CD4-positive, alpha-beta T cell treated with Interleukin-4 for 4 hours (primary cell): ENCODE measurements at places on chromosomes 2 and 18.
A peak's percentile ranks its signal among the peaks of the same experiment; 100 is the strongest.

DNA sequence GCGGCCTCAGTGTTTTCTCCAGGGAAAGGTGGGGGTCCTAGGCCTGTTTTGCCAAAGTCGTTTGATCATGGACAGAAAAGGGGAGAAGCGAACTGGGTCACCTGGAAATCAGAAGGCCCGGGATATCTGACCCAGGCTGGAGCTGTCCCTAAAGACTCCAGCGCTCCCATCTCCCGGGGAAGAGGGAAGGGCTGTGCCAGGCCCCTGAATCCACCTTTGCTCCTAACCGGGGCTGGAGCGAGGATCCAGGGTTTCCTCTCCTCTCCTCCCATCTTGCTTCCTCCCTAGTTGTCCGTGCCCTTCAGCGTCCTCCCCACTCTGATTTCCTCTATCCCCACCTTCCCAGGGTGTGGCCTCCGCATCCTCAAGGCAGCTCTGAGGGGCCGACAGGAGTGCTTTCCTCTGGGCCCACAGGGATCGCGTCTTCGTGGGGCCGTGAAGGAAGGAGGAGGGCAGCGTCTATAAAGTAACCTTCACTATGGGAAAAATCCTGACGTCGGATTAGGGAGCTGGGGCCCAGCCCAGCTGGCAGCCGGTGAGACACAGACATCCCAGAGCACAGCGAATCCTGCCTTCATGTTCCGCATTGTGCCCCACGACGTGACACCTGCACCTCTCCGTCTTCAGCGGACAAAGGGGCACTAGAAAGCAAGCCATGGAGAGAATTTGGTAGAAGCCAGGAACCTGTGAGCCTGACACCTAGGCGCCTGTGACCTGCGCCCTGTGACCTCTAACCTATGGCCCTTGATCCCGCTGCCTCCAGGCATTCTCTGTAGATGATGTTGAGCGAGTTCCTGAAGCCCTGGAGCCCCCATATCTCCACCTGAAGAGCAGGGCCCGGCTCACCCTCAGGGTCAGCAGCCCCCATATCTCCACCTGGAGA, 212.7 kb upstream of the SALL3 start:
- no peak for DNase-seq

- DNase-seq, result no peak
These were observed 56.1 kb downstream of the CNTNAP5 start for GRCh38 chr2:124081154-124081716.

- peak; percentile 14 for DNase-seq
These were observed 117.6 kb upstream of the KLF7 start for GRCh38 chr2:207283356-207283755.

DNA sequence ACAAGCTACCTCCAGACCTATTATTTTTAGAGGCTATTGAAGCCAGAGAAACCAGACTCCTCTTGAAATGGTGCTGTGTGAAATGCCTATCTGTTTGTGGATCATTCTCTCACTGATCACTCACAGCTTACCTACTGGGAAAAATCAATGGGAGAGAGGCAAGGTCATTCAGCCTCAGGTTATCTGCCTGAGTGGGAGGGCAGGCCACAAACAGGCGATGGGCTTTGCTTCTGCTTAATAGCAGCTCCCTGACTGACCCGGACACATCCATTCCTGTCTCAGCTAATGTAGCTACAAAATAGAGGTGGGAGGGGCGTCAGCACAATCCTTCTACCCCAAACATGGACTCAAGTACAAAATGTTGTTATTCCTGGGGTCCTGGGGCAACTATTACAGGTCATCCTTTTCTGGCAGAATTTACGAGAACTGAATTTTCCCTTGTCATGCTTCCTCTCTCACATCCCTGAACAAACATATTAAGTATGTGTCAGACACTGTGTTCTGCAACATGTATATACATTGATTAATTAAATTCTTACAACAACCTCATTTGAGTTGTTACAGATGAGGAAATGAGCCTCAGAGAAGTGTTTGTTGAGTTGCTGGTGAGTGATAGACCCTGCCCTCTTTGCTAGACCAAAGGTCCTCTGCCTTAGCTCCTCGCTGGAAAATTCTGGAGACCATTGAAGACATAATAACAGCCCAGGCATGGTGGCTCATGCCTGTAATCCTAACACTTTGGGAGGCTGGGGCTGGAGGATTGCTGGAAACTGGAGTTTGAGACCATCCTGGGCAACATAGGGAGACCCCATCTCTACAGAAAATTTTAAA, 60.5 kb downstream of the CDK15 start:
- DNase-seq, result no peak

GRCh38 chr2:179250848-179251504, 13.7 kb downstream of the SESTD1 start:
- DNase-seq, result no peak

DNA sequence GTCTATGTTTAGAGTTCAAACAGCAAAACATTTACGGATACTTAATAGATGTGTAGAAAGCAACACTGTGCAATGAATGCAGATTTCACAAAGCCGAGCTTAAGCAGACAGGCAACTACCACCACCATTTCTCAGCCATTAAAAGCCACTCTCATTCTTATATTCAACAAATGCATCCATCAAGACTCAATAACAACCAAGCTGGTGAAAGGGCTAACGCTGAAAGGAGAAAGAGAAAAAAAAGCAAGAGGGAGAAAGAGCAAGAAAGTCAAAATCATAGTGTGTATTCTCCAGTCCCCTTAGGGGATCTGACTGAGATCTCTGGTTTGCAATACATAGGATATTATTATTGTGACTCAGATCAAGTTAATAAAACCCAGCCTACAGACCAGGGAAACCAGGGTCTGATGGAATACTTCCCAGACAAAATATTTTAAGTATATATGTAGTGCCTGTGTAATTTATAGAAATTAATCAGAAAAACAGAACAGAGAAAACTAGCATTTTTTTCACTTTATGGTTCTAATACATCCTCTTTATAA, 14.1 kb downstream of the SATB2 start:
- no peak for DNase-seq

DNA sequence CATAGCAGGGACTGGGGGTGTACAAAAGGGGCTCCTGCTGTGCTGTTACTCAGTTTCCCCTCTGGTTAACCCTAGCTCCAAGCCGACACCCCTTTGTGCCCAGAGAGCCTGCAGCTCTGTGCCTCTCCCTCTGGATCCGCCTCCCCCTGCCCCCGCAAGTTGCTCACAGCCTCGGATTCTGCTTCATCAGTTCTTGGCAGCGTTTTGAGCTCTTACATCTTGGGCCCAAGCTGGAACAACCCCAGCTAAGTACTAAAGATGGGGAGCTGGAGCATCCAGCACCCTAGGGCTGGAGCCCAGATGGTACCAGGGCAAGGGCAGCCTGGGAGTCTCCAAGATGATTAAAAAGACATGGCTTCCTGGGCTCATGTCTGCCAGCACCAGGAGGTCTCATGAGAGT, 40.7 kb downstream of the POMC start:
- DNase-seq, result no peak

- DNase-seq, result peak; percentile 53
These were observed 566 bp upstream of the CMPK2 start for GRCh38 chr2:6866275-6866671.

DNA sequence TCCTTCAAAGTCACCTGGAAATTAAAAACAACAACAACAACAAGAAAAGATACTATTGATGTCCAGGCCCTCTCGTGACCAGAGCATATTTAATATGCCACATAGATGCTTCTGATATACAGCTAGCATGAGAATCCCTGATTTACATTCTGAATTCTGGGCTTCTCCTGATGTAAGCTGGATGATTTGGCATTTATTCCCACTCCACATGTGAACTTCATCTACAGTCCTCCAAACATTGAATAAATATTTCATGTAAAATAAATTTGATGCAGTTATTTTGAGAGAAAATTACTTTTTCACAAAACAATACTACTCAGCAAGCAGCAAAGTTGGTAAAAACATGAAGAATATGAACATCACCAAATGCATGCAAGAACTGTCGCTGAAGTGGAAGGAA, 453.2 kb upstream of the SETBP1 start:
- DNase-seq, result no peak

DNA sequence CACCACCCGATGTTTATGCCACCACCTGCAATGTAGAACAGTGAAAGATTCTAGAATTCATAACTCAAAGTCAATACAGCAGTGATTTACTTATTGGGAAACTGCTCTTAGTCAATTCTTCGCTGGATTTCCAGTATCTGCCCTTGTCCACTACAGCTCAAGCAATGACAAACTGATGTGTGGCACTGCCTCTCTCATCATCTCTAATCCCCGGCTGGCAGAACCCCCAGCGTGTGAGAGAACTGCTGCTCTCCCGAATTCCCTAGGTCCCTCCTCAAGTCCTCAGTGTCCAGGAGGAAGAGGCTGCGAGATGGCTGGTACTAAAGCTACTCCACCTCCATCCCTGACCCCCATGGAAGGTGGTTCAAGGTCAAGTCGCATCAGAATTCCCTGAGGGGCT, 1.6 kb downstream of the TXNL4A start:
- DNase-seq, result no peak

DNA sequence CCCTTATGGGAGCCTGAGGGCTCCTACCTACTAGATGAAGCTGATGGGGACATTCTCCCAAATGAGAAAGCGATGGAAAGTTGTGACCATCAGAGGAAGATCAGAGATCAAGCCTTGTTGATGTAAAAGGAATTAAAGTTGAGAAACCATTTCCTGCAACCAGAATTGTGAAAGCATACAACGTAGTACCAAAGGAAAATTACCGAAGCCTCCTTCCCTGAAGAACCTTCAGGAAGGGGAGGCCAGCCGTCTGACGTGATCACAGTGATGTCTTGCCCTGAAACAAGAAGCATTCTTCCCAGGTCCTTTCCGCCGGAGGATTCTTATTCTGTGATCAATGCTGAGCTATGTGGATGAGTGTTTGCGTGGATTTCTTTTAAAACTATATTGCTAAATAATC, 211.6 kb upstream of the TNP1 start:
- no peak for DNase-seq

- no peak for DNase-seq
These were observed 9.1 kb downstream of the SMIM21 start for GRCh38 chr18:75418293-75419005.

- peak; percentile 80 for DNase-seq
These were observed 5.6 kb downstream of the ARL4C start for GRCh38 chr2:234491281-234491680.

- DNase-seq, result no peak
These were observed 25.5 kb downstream of the ACVR1C start for GRCh38 chr2:157603198-157603597.

- no peak for DNase-seq
These were observed 84.5 kb upstream of the LCLAT1 start for GRCh38 chr2:30362468-30363081.

- DNase-seq, result no peak
These were observed 235.2 kb downstream of the LDLRAD4 start for GRCh38 chr18:13453714-13454113.

DNA sequence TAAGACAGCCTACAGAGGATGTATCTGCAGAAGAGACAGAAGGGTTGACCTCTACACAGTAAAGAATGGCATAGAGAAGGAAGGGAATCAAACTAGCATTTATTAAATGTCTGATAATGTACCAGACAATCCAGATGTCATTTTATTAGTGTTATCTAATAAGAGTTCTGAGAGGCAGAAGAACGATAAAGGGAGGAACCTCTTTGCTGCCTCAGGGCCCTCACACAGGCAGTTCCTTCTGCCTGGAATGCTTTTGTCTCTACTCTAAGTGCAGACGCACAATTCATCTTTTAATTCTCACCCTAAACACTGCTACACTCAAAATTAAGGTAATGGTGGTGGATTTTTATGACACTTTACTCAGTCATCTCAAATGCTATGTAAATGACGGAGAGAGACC, 64.5 kb downstream of the LRPPRC start:
- DNase-seq, result no peak

- no peak for DNase-seq
These were observed 36.0 kb upstream of the GALNT5 start for GRCh38 chr2:157221394-157221988.

GRCh38 chr2:96530474-96531357, 5.8 kb upstream of the ARID5A start:
- no peak for DNase-seq

- DNase-seq, result no peak
These were observed 86.6 kb downstream of the DTNB start for GRCh38 chr2:25586726-25587144.

DNA sequence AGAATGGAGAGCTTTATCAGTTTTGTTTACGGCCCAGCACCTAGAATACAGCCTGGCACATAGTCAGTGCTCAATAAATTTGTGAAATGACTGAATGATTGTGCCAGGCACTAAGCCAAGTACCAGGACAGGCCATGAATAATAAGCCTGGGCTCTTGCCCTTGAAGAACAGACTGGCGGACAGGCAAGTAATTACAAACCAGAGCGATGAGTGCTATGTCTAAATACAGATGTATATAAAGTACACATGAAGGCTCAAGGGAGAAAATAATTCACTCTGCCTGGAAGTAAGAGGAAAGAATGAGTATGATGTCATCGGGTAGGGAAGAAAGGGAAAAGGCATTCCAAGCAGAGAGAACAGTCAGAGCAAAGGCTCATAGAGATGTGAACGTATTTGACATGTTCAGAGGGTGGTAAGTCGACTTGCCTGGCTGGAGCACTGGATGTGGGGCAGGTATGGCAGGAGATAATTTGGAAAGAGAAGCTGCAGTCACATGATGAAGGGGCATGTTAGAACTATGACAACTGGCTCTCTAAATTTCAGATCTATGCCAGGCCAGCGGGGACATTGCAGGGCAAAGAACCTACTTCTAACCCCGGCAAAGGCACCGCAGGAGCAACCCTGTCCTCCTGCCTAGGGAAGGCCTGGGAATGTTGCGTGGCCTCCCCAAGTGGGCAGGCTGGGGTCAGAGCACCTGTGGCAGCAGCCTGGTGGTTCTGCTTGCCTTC, 119.1 kb upstream of the STPG4 start:
- DNase-seq, result no peak

GRCh38 chr2:25055376-25055920, 13.6 kb downstream of the EFR3B start:
- no peak for DNase-seq

GRCh38 chr2:33058716-33059470, 112.1 kb downstream of the LTBP1 start:
- no peak for DNase-seq

DNA sequence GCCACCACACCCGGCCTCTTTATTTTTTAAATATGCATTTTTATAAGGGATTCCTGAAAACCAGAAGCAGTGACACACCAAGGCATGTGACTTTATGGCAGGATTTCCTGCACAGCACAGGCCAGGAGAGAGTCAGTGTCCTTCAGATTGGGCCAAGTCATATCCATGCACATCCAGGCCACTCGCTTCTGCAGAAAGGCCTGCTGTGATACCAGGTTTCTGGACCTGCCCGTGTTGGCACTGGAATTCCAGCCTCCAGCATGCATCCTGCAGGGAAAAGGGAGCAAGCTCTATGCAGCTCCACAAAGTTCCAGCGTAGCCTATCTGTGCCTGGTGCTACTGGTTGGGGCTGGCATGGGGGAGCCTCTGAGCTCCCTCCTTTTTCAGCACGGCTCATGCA, 36.8 kb downstream of the MEX3C start:
- DNase-seq, result no peak
